ENCODE measurements at places on chromosomes 3 and 15.

DNA sequence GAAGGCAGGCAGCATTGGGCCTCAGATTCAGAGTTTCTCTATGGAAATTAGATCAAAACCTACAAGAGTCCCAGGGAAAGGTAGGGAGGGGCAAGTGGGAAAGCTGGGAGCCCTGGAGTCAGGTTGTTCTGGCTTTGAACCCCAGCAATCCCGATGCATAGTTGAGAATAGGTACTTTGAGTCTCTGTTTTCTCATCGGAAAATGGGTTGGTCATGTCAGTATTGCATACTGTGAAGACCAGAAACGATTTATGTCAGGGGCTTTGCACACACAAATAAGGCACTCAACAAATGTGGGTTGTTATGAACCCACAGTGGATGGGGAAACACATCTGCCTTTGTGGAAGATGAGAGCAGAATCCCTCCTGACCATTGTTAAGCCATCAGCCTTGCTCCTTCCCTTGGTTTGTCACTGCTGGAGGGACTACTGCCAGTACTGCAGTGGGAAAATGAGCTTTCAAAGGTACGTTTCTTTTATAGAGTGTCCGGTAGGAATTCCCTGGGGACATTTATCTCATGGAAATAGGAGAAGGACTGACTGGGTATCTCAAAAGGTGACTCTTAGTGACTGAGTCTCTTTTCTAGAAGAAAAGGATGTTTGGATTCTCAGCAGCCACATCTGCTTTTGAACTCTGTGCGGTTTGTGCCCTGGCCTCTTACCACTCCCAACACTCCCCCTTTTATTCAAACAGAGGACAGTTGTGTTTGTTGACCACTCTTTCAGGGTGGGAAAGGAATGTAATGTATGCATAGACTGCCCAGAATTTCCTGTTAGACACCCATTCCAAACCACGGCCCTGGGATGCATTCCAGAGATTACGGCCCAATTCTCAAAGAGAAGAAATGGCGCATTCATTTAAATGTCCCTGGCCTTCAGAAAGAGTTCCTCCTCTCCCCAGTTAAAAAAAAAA, 54.6 kb upstream of the VILL start:
- DNase-seq: peak; percentile 97

GRCh38 chr15:101169495-101170071, 82.3 kb downstream of the CHSY1 start:
- DNase-seq: peak; percentile 59

DNA sequence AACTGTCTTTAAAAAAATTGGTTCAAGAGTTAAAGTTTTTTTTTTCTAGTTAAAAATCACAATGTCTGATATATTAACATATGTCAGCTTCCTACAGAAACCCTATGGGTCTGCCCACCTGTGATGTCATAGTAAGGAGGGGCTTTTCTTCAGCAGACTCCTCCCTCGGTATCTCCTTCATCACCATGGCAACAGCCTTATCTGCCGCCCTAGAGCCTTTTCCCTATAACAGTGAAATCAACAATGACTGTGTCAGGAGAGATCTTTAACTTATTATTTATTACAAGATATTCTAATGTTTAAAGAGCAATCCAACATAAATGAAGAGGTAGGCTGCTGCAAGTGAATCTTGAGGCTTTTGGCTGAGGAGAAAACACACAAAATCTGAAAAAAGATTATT, 138.7 kb downstream of the PEX5L start:
- peak; percentile 43 for DNase-seq

GRCh38 chr3:130925628-130926027, 31.7 kb downstream of the ATP2C1 start:
- DNase-seq: peak; percentile 81

GRCh38 chr3:193903966-193904365, 232.0 kb upstream of the HES1 start:
- DNase-seq: no peak

DNA sequence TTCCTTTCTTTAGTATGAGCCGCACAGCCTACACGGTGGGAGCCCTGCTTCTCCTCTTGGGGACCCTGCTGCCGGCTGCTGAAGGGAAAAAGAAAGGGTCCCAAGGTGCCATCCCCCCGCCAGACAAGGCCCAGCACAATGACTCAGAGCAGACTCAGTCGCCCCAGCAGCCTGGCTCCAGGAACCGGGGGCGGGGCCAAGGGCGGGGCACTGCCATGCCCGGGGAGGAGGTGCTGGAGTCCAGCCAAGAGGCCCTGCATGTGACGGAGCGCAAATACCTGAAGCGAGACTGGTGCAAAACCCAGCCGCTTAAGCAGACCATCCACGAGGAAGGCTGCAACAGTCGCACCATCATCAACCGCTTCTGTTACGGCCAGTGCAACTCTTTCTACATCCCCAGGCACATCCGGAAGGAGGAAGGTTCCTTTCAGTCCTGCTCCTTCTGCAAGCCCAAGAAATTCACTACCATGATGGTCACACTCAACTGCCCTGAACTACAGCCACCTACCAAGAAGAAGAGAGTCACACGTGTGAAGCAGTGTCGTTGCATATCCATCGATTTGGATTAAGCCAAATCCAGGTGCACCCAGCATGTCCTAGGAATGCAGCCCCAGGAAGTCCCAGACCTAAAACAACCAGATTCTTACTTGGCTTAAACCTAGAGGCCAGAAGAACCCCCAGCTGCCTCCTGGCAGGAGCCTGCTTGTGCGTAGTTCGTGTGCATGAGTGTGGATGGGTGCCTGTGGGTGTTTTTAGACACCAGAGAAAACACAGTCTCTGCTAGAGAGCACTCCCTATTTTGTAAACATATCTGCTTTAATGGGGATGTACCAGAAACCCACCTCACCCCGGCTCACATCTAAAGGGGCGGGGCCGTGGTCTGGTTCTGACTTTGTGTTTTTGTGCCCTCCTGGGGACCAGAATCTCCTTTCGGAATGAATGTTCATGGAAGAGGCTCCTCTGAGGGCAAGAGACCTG, 13.2 kb downstream of the GREM1 start:
- DNase-seq: peak; percentile 74

DNA sequence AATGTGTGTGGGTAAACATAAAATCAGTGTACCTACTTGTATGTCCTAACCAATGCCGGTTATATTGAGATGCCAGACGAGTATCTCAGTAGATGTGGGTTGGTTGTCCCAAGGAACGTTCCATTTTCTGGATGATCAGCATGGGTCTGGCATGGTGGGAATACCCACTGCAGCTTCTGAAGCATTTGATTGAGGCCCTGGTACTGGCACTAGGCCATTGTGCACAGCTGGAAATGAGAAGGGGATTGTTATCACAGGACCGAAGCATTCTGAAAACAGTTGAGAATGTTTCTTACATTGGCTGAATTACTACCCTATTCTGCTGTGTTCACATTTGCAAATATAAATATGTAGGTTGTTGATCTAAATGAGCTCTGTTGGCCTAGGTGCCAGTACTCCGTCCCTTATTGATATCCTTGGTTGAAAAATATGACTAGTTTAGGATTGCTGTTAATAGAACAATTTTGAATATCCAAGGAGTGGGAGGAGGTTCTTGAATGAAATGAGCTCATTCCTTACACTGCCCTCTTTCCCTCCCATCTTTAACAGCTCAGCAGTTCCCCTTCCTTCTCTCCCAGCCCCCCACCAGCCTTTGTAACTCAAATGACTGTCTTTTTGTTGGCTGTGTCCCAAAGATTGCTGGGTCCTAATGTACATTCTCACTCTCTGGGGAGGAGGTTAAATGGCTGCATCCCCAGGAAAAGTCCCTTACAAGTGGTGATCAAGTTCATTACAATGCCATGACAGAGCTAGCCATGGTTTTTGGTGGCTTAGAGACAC, 293.3 kb upstream of the TPM1 start:
- DNase-seq: peak; percentile 85

- no peak for DNase-seq
Measured at GRCh38 chr3:119870512-119870911, 88.6 kb downstream of the NR1I2 start.

GRCh38 chr15:95416576-95416975, 913.9 kb upstream of the NR2F2 start:
- DNase-seq: no peak

GRCh38 chr3:125073390-125073905, 17.7 kb upstream of the HEG1 start:
- no peak for DNase-seq

DNA sequence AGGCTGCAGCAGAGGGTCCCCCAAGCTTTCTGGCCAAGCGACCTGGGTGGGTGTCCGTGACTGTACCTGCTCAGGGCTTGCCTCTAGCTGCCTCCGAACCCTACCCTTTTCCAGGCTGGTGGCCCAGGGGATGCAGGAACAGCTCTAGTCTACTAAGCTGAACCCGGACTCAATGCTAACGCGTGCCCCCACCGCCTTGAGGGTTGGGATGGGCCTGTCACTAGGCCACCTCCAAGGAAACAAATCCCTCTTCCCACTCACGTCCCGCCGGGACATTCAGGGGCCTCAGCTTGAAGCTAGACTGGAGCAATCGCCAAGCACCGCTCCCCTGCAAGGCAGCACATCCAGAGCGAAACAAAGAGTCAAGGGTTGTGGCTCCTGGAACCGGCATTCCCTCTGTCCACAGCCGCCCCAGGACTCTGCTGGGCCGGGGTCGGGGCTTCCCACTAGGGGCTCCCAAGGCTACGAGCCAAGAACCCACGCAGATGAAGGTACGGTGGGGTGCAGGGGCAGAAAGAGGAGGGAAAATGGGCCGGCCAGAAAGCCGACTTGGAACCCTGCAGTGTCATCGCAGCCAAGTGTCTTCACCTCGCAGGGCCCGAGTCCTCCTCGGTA, 2.9 kb downstream of the FBXL22 start:
- peak; percentile 9 for DNase-seq

- no peak for DNase-seq
Measured at GRCh38 chr3:128281056-128281455, 127.8 kb downstream of the EEFSEC start.

DNA sequence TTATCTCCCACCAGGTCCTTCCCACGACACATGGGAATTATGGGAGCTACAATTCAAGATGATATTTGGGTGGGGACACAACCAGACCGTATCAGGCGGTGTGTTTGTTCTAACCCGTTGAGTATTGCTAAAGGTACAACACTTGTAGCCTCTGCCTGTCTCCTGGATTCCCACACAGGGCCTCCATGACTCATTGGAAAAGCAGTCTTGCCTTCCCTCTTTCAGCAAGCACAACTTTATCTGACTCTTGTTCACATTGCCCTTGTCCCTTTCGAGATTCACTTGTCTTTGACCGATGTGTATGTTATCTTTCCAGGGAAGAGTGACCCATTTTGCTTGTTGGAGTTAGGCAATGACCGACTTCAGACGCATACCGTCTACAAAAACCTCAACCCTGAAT, 152.3 kb downstream of the MCTP2 start:
- DNase-seq: peak; percentile 7

DNA sequence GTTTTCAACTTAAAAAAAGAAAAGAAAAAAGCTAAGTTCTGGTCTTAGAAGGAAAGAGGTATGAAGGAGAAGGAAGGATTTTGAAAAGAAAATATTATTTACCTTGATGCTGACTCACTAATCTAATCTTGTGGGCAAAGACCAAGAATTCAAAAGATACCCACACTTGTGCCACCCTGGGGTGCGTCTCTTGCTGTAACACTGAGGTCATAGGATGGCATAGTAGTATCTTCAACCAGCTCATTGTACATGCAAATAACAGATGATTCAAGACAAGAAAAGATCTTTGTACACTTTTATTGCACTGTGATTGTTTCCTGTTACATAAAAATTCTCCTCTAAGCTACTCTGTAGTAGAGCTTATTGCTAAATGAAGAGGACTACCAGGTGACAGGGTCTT, 17.3 kb downstream of the PLS1 start:
- DNase-seq: no peak

DNA sequence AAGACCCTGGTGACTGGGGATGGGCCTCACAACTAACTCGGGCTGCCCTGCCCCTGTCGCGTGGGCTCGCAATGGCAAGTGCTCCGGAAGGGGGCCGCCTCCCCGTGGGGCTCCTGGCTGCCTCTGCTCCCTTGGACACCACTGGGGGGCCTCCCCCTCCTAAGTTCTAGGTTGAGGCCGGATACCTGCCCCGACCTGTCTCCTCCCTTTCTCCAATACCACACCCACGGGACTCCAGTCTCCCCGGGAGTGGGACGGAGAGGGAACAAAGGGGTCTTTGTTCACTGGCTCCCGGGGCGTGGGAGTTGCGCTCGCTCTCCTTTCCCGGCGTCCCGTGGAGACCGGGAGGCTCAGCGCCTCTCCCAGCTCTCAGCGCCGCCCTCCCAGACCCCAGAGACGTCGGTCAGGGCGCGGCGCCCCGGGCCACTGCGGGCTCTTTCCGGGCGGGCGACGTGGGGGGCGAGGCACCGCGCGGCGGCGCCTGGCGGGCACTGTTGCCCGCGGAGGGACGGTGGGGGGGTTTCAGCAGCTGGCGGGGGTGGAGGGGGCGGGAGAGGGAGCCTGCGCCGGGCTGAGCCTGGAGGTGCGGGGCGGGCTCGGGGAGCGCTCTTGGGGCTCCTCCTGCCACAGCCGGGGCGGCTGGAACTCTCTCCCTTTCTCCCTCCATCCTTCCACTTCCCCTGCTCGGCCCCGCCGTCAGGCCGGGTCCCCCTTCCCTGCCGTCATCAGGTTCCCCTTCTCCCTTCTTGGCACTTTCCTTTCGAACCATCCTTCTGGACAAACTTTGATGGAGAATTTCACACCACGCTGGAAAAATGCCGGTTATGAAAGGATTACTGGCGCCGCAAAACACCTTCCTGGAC, at the start of gene KCNH8:
KCNH8 (plus strand) TSS at position 606 of the 863 bp plus-strand sequence; CDS start at position 816, 210 bp downstream.
- no peak for DNase-seq

GRCh38 chr15:30670056-30670455, 44.1 kb downstream of the ARHGAP11B start:
- peak; percentile 30 for DNase-seq

GRCh38 chr3:71035314-71035713, 548.2 kb downstream of the FOXP1 start:
- peak; percentile 84 for DNase-seq

DNA sequence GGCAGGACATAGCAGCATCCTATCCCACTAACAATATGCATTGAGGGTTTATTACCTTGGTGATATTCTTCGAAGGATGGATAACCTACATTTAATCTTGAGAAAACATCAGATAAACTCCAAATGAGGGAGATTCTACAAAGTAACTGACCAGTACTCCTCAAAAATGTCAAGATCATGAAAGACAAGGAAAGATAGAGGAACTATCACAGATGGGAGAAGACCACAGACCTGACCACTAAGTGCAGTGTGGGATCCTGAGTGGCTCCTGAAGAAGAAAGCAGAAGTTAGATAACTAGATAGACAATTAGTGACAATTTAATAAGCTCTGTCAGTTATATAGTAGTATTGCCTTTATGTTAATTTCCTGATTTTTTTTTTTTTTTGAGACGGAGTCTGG, 17.7 kb upstream of the CGNL1 start:
- DNase-seq: no peak

DNA sequence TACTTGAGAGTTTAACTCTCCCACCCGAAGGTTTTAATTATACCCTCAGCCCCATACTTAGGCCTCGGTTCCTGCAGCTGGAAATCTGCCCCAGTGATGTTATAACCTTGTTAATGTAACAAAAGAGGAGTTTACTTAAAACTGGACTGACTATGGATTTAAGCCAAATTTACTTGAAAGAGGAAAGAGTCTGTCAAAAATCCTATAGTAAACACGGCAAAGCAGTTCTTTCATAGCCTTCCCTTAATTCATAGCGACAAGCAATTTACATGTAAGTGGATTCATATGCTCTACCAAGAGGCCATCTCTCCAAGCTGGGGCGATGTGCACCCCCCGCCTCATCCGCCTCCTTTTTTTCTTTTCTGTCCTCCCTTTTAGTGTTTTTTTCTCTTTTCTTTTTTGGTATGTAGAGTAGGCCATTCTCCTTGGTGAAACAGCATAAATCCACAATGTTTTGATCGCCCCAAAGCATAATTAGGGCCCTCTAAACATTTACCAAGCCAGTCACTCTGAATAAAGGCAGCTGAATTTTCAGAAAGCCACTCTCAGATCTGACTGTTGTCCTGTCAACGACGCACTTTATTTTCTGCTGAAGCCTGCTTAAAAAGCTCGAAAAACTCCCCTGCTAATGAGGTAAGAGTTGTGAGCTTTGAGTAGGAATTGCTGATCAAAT, 373.1 kb upstream of the WNT5A start:
- DNase-seq: no peak

Measured in fibroblast of skin of scalp (primary cell).